Skeletal muscle cell (primary cell): ENCODE measurements at places on chromosomes 4 and X.

DNA sequence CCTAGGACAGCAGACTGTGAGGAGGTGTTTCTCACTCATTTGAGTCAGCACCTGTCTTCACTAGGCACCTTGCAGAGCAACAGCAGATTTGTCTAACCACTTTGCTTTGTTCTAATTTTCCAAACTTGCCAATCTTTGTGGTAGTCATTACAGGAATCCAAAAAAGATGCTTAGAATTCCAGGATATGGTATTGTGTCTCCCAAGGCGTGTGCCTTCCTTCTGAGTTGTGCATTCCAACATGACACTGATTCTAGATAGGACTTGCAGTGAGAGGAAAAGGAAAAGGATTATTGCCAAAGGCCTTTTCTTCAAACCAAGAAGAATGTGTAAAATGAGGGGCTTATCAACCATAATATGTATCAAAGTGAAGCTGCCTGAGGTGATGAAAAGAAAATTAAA lies 126.2 kb downstream of the MAPK10 start:
- DNase-seq = no peak

- DNase-seq = no peak
Observed at GRCh38 chrX:22788221-22788620, 211.5 kb upstream of the DDX53 start.

GRCh38 chrX:15718283-15718970 lies 19.6 kb upstream of the CA5B start:
- DNase-seq = no peak

GRCh38 chr4:123941306-123941705 lies 544.7 kb downstream of the SPRY1 start:
- DNase-seq = peak; percentile 50

DNA sequence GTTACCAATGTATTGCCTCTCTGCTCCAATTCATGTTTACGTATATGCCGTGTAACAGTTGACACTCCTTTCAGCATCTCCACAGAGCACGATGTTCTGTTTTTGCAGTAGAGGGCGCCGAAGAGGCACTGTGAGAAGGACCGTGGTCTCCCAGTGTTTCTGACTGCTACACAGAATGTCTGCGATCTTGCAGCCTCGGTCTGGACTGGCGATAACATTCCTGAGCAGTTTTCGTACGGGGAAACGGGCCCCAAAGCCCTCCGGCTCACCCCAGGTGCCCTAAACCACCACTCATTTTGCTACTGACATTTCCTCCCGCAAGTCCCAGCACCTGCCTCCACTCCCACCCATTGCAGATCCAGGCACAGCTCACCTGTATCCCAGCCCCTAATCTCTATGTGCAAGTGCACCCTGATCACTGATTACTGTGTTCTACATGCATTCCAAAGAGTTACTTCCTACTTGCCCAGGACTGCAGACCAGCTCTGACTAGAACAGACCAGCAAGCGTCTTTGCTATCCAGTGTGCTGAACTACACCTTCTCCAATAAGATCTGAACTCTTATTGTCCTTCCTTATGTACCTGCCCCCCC lies 12.4 kb upstream of the NFXL1 start:
- peak; percentile 14 for DNase-seq

GRCh38 chr4:38677441-38677840 lies 13.4 kb downstream of the KLF3 start:
- no peak for DNase-seq

GRCh38 chr4:138251938-138252337 lies 9.8 kb upstream of the SLC7A11 start:
- DNase-seq = no peak

DNA sequence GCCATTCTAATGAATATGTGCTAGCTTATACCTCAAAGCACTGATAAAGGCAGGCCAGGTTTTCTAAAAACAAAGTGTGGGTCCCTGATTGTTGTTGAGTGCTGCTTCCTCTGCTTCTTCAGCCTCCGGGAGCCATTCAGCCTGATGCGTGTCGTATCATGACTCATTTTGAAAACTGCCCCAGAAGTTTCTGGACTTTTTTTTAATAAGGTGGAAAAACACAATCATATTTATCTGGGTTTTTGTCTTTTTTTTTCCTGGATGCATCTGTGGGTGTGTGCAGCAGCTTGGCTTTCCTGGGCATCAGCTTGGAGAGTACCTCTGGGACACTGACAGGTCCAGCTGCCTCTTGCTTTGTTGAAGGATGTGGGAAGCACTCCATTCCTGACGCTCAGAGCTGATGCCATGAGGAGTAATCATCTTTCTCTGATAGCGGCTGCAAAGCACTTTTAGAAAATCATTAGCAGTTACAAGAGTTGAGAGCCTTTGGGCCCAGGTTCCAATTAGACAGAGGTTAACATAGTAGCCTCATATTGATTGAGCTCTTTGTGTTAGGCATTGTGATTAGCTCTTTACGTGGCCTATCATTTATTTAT lies 66.9 kb downstream of the PARM1 start:
- DNase-seq = no peak

GRCh38 chrX:154011376-154012335 lies 8.0 kb downstream of the IRAK1 start:
- no peak for DNase-seq

DNA sequence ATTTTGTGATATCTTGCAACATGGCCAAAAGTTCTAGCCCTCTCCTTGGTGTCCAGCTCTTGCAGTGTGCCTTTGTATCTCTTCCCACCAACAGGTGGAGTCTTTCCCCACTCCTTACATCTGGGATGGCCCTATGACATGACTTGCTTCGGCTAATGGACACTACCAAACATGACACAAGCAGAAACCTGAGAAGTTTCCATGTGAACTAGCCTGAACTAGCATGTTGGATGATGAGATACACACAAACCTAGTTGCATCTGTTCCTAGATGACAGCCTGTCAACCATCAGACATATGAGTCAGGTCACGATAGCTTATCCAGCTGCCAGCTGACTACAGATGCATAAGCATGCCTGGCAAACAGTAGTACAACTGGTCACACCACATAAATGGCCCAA lies 207.5 kb upstream of the FTHL17 start:
- peak; percentile 47 for DNase-seq

GRCh38 chr4:39732728-39733127 lies 34.8 kb downstream of the UBE2K start:
- DNase-seq = peak; percentile 83

- DNase-seq = no peak
Observed at GRCh38 chr4:1723131-1723801, 1.9 kb downstream of the TACC3 start.

- no peak for DNase-seq
Observed at GRCh38 chr4:105130945-105131344, 15.7 kb upstream of the TET2 start.

DNA sequence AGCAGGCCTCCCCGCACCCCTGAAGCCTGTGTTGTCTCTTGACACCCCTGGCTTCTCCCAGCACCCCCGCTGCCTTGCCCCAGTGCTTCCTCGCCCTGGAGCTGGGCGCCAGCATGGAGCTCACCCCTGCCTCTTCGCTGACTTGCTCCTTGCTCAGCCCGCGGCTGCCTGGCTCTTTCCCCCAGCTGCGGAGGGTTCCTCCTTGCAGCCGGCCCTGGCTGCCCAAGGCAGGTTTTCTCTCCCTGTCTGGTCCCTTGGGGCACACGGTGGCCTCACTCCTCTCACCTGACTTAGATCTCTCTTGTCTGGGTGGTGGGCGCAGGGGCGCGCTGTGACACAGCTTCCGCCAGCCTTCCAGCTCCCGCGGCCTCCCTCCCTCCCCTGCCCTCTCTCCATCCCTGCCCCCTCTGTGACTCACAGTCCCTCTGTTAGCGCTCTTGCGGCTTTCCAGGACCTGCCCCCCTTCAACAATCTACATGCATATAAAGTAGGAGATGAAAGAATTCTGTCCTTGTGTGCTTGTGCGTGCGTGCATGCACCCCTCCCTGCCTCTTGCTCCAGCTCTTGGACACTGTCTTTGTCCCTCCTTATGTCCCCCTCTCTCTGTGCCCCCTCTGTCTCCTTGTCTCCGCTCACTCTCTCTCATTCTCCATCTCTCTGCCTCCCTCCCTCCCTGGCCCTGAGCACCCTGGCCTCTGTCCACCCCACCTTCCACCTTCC lies 2.2 kb downstream of the PLXNB3 start:
- DNase-seq = peak; percentile 41

DNA sequence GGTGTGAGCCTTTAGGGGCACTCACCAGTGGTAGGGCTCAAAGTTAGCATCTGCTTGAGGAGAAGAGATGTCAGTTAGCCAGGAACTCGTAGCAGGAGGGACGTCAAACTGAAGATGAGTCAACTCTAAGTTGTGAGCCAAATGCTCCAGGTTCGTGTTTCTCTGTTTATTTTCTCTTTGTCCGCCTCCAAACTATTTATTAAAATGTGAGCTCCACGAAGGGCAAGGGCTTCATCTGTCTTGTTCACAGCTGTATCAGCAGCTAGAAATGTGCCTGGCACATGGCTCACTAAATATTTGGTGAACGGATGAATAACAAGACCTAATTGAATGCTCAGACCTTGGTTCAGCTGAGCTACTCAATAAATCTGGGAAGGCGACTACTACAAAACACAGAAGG lies 248.9 kb downstream of the BCOR start:
- DNase-seq = peak; percentile 67

GRCh38 chr4:43992552-43992951 lies 456.1 kb downstream of the KCTD8 start:
- DNase-seq = no peak
